ENCODE measurements at places on chromosomes 12 and 14.

GRCh38 chr12:57116580-57117281 is 5.6 kb upstream of the STAT6 start:
- DNase-seq = no peak

DNA sequence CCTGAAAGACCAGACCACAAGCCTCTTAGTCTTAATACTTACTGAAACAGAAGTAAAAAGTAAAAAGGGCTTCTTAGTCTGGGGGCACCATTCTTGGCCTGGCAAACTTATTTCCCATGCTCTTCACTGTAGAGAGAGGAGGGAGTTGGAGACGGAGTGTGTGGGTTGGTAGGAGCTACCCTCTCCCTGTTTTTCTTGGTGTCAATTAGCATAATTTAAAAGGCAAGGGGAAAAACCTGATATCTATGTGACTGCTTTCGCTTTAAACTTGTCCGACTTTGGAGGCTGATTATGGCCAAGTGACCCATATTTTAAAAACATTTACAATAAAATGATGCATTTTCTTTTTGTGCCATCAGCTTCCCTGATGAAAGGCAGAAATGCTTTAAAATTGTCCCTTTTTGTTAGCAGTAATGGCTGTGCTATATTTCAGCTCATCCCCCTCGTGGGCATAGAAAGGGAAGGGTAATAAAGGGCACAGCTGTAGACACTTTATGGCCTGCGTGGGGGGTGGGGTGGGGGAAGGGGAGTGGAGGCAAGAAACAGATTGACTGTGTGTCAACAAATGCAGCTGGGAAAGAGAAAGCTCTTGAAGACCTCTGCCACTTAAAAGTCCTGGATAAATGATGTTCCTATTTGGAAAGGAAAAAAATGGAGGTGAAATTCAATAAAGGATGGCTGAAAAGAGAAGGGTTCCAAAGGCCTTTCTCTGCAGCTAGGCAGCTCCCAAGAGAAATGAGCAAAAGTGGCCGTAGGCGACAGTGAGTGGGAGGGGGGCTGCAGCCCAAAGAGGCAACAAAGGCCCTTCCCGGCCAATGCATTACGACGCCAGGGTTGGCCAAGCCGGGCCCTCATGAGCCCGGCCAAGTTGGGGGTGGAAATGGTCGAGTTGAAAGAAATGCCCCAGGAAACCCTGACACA is 57.5 kb upstream of the TMEM263 start:
- no peak for DNase-seq

- DNase-seq = no peak
Observed at GRCh38 chr12:130872179-130873096, 572 bp downstream of the RAN start.

GRCh38 chr14:52553002-52553670 is 500 bp downstream of the GPR137C start:
- peak; percentile 4 for DNase-seq

DNA sequence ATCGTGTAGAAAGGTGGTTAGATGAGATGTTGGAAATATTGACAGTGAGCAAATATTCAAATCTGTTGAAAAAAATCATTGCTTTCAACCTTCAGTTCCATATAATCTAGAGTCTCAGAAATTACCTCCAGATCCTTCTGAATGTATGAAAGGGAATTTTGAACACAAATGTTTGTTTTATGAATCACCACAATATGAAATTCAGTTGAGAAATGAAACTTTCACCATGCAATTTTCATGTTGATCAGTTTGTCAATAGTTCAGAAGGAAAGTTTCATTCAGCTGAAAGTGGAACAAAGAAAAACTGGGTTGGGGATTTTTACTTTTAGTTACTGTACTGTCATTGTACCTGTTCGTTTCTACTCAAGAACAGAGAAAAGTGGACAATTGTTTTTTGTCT is 953.6 kb downstream of the SLC6A15 start:
- no peak for DNase-seq

- peak; percentile 76 for DNase-seq
Observed at GRCh38 chr12:60394665-60395064, 798.8 kb downstream of the SLC16A7 start.

All from NCI-H226 (cell line).